ENCODE measurements at places on chromosomes 13 and 19. TPM values are rescaled to one million over a fixed set of nuclear protein-coding genes. Genes with fewer than 3 reads are reported as not detected.

- no peaks in the 10 kb centered on the region for H3K4me1 ChIP-seq
- H3K27ac ChIP-seq: no peak overlapping the region
- no peaks in the 10 kb centered on the region for H3K36me3 ChIP-seq
- no peak overlapping the region for H3K4me3 ChIP-seq
- H3K27me3 ChIP-seq: no peaks in the 10 kb centered on the region
These were observed 526.9 kb upstream of the SGCG start for GRCh38 chr13:22653866-22654265.

- no peaks in the 10 kb centered on the region for H3K27me3 ChIP-seq
- H3K4me3 ChIP-seq: no peak overlapping the region
- H3K4me1 ChIP-seq: peaks cover 12% of the 10 kb centered on the region
- H3K27ac ChIP-seq: no peak overlapping the region
- H3K36me3 ChIP-seq: no peaks in the 10 kb centered on the region
These were observed 14.5 kb downstream of the ZNF708 start for GRCh38 chr19:21314676-21315075.

DNA sequence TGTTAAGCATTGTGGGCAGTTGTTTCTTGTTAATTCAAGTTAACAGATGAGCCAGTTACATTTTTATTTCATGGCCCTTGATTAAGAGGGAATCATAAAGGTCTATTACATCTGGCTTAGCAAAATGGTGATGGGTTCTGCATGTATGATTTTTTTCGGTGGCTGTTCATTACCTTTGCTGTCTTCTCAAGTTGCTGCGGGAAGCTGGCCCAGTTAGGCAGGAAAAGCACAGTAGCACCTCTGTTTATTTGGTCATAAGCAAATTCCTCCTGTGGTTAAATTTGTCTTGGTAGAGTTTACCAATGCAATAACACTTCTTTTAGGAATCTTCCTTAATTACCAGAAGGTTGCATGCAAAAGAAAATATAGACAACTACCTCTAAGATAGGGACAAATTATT is 104.5 kb downstream of the FRY start:
- H3K4me1 ChIP-seq: peaks cover 27% of the 10 kb centered on the region
- H3K27ac ChIP-seq: peak overlapping the region; percentile 85
- no peaks in the 10 kb centered on the region for H3K36me3 ChIP-seq
- no peak overlapping the region for H3K4me3 ChIP-seq
- no peak for DNase-seq

GRCh38 chr13:40272776-40273139 is 393.7 kb downstream of the FOXO1 start:
- peaks cover 28% of the 10 kb centered on the region for H3K4me1 ChIP-seq
- H3K4me3 ChIP-seq: no peak overlapping the region
- H3K27me3 ChIP-seq: no peaks in the 10 kb centered on the region
- H3K27ac ChIP-seq: peak overlapping the region; percentile 95

PRX gene
- 3.7 TPM for total RNA-seq

- no peaks in the 10 kb centered on the region for H3K36me3 ChIP-seq
- no peak for DNase-seq
- no peak overlapping the region for H3K27ac ChIP-seq
- no peak overlapping the region for H3K4me3 ChIP-seq
- no peaks in the 10 kb centered on the region for H3K4me1 ChIP-seq
- H3K27me3 ChIP-seq: no peaks in the 10 kb centered on the region
These were observed 48.1 kb downstream of the PSG1 start for GRCh38 chr19:42831221-42832019.

CGB2 gene
- not detected for total RNA-seq

DNA sequence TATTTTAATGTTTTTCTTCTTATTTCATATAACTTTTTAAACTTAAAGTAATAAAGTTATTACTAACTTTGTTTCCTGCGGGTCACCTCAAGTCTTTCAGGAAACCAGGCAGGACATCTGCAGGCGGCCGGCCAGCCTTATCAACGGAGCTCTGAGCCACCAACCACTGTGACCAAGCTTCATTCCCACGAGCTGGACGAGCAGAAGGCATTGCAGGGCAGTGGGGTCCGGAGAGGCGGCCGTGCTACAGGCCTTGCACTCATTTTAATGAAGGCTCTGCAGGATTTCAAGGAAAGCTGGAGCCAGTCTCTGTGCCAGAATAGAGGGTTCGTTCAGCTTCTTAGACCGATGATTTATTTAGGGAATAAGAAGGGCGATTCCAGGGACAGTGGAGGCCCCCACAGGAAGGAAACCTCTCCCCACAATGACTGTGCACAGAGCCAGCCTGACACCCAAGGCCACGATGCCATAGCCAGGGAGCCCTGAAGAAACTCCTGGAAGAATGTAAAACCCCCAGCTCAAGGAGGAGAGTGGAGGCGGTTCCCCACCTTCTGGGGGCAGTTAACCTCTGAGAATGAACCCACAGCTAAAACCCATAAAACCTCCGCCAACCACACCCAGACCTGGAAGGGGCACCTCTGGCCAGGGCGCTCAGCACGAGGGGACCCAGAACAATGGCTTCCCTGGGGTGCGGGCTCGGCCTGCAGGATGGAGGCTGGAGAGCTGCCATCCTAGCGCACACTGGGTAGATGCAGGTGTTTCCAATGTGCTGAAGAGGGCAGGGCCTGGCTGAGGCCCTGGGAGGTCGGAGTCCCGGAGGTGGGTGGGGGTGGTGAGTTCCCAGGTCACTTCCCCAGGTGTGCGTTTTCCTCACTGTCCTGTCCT is 75.0 kb downstream of the RASA3 start:
- DNase-seq: no peak
- H3K4me3 ChIP-seq: peak overlapping the region; percentile 7
- no peaks in the 10 kb centered on the region for H3K27me3 ChIP-seq
- no peak overlapping the region for H3K27ac ChIP-seq
- no peaks in the 10 kb centered on the region for H3K36me3 ChIP-seq

DNA sequence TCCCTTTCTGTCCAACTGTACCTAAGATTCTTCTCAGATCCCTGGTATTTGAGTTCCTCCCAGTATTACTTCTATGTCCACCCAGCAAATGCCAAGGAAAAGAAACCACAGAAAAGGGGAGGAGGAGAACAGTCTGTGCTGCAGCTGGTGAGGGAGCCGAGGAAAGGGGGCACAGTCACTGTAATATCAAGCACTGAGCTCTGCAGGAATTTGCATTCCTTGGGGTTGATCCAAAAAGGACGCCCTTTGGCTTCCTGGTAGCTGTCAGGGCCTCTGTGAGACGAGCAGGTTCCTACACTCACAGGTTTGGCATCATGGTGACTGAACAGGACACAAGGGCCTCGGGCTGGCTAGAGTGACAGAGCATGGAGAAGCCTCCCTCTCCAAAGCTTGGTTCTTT is 273.4 kb downstream of the NHLRC3 start:
- H3K4me1 ChIP-seq: peaks cover 15% of the 10 kb centered on the region
- no peak for DNase-seq
- H3K36me3 ChIP-seq: no peaks in the 10 kb centered on the region
- H3K27ac ChIP-seq: no peak overlapping the region
- H3K4me3 ChIP-seq: no peak overlapping the region

CEACAM3 gene
- total RNA-seq: not detected

TEKTIP1 gene
- not detected for total RNA-seq

GRCh38 chr19:31054430-31054829 is 294.8 kb downstream of the TSHZ3 start:
- H3K36me3 ChIP-seq: no peaks in the 10 kb centered on the region
- no peaks in the 10 kb centered on the region for H3K27me3 ChIP-seq
- no peak overlapping the region for H3K4me3 ChIP-seq
- H3K4me1 ChIP-seq: no peaks in the 10 kb centered on the region
- no peak for DNase-seq

GRCh38 chr13:98365302-98365701 is 188.2 kb upstream of the RNF113B start:
- H3K36me3 ChIP-seq: no peaks in the 10 kb centered on the region
- DNase-seq: no peak
- no peaks in the 10 kb centered on the region for H3K27me3 ChIP-seq

KLK13 gene
- not detected for total RNA-seq

LILRB4 gene
- 8.5 TPM for total RNA-seq

SBSN gene
- total RNA-seq: not detected

PLK5 gene
- total RNA-seq: not detected

Measured in thoracic aorta (tissue), 2 donors.